Tibial nerve (tissue), 4 donors: ENCODE measurements at places on chromosomes 2 and 18.

DNA sequence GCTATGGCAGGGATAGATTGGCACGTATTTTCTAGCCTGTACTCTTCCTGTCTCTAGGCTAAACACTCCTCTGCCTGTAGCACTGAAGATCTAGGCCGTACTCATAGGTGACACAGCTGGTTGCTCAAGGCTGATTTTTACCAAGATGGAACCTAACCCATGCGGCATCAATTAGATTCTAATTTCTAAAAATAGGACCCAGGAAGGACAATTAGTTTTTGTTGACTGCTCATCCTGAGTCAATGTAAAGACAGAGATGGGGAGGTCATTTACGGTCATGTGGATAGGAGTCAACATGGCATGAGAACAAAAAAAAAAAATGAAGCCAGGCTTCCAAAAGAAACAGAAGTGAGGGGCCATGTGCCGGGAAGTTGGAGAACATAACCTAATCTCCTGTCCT, 360.7 kb upstream of the ETAA1 start:
- DNase-seq, result no peak

- DNase-seq, result no peak
Observed at GRCh38 chr2:14480906-14481305, 151.6 kb upstream of the LRATD1 start.

DNA sequence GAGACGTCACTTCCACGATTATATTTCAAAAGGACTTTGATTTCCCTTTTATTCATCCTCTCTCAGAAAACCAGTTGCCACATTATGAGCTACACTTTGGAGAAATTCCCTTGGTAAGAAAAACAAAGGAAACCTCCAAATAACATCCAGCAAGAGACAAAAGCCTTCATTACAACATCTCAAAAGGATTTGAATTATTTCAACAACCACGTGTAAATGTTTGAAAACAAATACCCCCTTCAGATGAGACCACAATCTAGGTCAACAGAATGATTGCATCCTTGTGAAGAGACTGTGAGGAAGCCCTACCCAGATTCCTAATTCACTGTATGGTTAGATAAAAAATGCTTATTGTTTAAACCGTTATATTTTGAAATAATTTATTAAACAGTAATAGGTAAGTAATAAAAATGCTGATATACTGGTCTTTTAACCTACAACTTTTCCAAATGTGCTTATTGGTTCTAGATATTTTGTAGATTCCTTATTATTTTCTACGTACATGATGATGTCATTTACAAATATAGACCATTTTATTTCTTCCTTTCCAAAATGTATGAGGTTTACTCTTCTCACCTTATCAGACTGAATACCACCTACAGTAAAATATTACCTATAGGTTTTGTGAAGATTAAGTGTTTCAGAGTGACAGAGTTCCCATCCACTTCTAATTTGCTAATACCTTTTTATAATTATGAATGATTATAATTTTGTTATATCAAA, 922.7 kb upstream of the CHAC2 start:
- DNase-seq, result no peak

DNA sequence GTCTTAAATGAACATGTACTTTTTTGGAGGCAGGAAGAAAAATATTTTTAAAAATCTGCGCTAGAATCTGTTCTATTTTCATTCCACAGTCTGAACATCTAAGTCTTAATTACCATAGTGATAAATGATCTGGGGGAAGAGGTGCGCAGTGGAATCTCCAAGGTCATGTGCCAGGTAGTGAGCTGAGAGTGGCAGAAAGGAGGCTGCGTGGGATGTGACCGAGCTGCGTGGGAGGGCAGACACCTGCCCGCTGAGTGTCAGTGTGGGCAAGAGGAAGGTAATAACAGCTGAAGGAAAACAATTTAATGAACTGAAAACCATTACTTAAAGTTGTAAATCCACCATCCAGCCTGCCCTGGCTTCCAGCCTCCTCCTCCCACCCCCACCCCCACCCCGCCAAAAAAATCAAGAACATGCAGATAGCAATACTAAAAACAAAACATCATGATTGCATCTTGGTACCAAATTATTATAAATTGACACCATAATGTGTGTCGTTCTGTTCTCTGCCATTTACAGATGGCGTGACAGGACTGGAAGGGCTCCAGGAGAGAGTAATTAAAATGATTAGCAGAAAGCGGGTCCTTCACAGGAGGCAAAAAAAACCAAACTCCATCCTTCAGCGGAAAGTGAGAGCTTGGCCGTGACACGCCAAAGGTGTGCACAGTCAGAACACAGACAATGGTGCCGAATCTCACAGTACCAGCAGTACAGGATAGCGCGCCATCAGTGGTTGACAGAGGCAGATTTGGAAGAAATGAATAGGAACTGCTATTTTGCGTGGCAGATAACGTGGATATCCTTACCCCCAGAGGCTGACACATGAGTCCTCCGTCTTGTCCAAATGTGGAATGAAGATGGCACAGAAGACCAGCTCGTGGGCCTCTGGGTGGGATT, 11.4 kb upstream of the DTNB start:
- DNase-seq, result no peak

GRCh38 chr18:12943215-12943614, 4.6 kb upstream of the SEH1L start:
- DNase-seq, result no peak

DNA sequence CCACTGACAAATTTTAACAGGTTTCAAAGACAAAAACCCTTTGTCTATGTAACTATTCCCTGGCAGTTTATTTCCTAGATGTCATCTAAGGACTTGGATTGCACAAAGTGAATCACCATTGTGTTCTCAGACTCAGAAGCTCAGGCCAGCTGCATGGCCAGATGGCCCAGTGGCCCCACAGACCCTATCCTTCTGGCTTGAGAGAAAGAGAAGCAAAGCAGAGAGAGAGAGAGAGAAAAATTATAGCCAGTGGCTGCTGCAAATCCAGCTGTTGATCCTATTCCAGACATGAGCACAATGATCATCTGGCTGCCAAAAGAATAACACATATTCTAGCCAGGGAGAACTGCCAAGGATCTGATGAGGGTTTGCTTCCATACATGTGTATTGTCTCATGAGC, 25.8 kb downstream of the CTLA4 start:
- no peak for DNase-seq

GRCh38 chr2:202069170-202070067, 3.6 kb upstream of the KIAA2012 start:
- DNase-seq, result no peak

DNA sequence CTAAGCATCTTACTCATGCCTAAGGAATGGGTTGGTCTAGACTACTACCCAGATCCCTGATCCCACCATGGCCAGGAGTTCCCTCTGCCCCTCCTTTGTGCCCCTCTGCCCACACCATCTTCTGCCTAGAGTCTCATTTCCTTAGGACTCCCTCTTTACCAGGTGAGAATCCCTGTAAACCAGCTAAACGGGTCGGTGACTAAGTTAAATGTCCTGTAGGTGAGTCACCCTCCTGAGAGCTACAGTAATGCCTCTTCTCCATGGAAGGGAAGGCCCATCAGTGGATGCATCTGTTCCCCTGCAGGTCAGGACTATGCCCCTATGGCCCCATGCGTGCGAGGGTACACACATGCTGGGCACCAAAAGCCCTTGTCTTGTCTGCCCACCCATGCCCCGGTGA, 25.4 kb downstream of the PTGR3 start:
- DNase-seq, result no peak

- no peak for DNase-seq
Observed at GRCh38 chr2:241505781-241506201, 2.6 kb downstream of the STK25 start.

DNA sequence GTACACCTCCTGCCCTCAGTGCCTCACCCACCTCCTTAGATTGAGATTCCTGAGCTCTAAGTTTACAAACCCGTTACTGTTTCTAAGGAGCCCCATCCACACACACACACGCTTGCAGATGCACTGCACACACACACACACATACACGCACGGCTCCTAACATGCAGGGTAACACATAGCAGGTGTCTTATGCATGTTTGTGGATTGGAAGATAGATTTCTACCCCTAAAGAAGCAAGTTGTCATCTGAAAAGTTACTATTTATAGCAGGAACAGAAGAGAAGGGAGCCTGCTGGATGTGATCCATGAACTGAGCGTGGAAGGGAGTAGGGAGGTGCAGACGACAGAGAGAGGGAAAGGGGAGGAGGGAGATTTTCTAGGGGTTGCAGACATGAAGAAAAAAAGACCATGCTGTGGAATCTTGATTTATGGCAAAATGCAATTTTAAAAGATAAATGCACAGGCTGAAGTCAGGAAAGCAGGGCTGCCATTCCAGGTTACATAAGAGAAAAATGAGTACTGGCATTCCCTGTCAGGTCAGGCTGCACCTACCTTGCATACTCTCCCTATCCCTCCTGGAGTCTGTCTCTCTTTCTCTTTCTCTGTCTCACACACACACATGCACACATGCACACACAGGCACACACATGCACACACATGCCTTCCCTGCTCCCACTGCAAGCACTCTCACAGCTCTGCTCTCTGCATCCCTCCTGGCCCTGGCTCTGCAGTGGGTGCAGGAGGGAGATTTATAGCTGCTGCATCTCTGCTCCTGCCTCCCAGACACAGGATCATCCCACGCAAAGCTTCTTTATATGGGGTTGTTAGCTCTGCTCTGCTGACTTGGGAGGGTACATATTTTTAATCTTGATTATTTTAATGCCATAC, 192.6 kb upstream of the MYT1L start:
- DNase-seq, result no peak

DNA sequence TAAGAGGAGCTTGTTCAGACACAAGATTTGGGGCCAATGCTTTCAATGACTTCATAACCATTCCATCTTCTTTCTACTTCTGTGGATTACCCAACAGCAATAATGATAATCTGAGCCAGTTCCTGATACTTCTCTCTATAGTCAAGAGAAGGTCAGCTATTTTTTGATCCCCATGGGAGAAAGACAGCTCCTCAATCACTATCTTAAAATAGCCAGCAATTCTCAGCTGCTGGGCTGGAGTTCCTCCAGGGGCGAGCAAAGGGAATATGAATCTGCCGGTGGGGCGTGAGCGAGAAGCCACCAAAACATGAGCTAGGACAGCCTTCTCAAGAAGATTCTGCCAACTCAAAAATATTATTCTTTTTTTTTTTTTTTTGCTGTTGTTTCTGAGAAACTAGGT, at the start of gene TMEM182:
TSS of gene TMEM182 (plus strand) at position 269 of the 400 bp plus-strand sequence. CDS start 187 bp downstream, outside the sequence.
- DNase-seq, result no peak

DNA sequence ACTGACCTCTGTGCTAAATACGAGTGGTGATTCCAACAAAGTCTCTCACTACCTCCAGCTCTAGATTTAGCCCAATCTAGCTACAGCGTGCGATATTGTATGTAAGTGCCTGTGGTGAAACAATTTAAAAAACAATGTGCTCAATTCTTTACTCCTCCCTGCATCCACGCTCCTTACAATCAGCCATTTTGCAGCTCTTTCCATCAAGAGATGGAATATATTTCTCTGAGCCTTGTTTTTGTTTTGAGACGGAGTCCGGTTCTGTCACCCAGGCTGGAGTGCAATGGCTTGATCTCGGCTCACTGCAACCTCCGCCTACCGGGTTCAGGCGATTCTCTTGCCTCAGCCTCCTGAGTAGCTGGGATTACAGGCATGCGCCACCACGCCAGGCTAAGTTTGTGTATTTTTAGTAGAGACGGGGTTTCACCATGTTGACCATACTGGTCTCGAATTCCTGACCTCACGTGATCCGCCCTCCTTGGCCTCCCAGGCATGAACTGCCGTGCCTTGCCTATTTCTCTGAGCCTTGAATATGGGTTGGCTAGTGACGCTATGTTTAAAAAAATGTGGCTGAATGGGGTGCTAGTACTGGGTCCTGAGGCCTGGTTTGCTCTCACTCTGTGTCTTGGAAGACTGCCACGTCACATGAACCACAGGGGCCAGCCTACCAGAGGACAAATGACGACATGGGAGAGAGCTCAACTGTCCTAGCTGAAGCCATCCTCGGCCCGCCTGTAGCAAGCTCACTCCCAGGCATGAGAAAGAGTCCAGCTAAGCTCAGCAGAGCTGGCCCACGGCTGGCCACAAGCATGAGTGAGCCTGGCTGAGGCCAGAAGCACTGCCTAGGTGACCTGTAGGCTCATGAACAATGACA, 14.8 kb downstream of the WDFY1 start:
- no peak for DNase-seq

- DNase-seq, result no peak
Observed at GRCh38 chr2:21228041-21228895, 104.5 kb downstream of the TDRD15 start.

DNA sequence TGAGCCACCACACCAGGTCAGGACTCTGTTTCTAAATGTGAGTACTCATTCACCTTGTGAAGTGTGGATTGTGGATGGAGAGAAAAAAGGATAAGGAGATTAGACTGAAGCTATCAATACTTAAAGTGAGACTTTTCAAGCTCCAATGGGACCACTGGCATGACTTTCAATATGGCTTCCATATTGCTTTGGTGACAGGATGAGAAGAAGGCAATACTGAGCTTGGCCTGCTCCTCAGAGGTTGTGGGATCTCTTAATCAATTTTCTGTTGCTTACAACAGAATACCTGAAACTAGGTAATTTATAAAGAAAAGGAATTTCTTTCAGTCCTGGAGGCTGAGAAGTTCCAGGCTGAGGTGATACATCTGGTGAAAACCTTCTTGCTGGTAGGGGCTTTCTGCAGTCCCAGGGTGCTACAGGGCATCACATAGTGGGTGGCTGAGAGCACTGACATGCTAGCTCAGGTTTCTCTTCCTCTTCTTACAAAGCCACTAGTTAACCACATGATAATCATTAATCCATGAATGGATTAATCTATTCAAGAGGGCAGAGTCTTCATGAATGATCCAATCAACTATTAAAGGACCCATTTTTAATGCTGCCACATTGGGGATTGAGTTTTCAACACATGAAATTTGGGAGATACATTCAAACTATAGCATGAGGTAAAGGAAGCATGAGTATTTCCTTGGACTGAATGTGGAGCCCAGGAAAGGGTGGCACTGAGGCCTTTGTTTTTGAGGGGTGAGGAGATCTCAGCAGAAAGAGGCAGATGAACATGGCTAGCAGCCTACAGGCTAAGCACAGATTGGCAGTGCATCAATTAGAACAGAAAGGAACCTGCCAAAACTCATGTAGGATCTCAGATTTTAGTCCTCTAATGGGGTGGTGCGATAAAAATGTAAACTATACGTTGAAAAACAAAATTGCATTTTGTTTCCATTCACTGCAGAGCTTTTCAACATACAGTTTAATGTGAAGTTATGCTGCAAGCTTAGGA, 274.5 kb downstream of the PIK3C3 start:
- no peak for DNase-seq

- DNase-seq, result no peak
Observed at GRCh38 chr18:40583671-40584070, 1371.4 kb upstream of the PIK3C3 start.

GRCh38 chr2:204738721-204739120, 193.4 kb downstream of the PARD3B start:
- DNase-seq, result no peak

GRCh38 chr18:46768166-46768921, 11.5 kb upstream of the ST8SIA5 start:
- DNase-seq, result no peak

DNA sequence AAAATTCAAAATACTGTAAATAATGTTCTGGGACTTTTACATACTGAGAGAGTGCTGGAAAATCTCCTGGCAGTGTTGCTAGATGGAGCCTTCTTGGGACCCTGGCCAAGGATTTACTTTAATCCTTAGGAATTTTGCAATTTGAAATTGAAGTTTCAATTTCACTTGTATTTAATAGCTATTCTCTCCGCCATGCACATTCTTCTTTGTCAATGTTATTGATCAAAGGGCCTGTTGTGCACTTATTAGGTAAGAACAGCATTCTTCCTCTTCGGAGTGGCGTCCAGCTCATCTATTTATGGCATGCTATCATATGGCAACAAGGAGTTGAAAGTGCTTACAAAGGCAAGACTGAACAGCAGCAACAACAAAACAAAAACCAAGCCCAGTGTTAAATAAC, 40.1 kb upstream of the SOS1 start:
- DNase-seq, result no peak

GRCh38 chr2:38797250-38797676, 19.3 kb downstream of the GEMIN6 start:
- no peak for DNase-seq
